ENCODE measurements at places on chromosomes 6 and 20.

GRCh38 chr6:108801366-108801765, 46.9 kb upstream of the ARMC2 start:
- no peak for DNase-seq

DNA sequence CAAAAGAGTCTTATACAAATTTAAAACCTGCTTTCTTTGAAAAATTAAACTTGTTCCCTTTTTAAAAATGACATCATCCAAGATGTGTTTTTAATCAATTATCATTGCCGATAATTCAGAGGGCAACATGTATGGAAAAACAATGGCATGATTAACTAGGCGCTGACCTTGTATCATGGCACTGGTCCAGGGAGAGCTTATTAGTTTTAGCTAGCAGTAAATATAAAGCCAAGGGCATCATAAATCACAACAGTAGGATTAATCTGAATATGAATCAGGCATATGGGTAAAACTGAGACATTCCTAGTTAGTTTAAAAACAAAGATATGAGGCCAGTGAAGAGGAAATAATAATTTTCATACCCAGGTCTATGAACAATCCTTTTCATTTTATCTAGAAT, 374.0 kb downstream of the HDGFL1 start:
- no peak for DNase-seq

GRCh38 chr20:61436283-61436666, 184.2 kb downstream of the CDH4 start:
- no peak for DNase-seq

DNA sequence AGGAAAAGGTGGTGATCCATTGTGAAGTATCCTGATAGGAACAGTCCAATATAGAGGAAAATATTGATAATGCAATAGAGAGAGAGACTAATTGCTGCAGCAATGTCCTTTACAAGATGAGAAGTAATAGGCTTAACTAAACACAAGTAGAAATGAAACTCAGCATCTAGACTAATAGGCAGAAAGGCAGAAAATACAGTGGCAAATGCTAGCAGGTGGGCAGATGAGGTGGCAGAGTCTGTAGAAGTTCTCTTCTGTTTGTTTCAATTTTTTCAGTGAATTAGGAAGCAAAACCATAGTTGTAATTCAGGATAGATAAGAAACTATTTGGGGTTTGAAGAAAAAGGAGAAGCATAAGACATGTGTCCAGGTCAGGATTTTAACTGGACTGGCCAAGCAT, 236.7 kb upstream of the HS3ST5 start:
- no peak for DNase-seq

DNA sequence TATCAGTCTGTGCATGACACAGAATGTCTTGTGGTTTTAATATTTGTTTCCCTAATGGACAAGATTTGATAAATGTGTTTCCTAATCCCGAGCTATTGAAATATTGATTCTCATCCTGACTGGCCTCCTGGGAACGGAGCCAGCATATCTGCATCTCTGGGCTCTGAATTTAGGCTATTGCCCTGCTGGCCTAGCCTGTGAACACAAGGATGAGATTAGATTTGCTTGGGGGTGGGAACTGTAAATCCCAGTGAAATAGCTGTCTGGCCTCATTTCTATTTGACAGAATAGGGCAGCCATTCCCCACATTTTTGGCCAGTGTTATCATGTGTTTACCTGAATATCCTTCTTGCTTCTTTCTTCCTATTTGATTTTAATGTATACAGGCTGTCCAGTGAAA, 198.4 kb upstream of the SOX4 start:
- DNase-seq = no peak

- DNase-seq = no peak
Measured at GRCh38 chr20:53316206-53316937, 277.3 kb downstream of the ZNF217 start.

- DNase-seq = no peak
Measured at GRCh38 chr6:104995989-104996617, 39.2 kb downstream of the LIN28B start.

GRCh38 chr6:9523462-9523861, 891.4 kb downstream of the TFAP2A start:
- DNase-seq = no peak

DNA sequence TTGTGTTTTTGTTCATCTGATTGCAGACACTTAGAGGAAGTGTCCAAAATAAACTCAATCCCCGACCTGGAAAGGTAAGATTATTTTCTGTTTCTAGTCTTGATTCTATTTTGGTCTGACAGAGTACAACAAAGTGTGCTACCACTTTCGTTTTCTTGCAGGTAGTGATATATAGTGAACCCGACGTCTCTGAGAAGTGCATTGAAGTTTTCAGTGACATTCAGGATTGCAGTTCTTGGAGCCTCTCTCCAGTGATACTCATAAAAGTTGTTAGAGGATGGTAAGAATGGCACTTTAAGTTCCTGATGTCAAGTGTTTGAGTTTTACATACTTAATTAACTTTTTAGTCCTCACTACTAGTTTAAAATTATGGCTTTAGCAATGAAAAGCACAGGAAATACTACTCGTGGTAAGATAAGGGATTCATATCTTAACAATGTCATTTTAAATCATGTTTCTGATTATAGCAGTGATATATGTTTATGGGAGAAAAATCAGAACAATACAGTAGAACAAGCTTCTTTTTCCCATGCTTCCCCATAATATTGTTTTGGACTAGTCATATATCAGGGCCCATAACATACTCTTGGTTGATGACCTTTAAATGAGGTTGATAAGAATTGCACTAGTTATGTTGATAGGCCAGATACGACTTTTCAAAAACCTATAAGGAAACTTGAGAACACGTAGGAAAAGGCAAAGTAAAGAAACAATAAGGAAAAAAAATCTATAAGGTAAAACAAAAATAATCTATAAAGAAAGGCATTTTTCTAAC, 104.0 kb downstream of the RTN4IP1 start:
- no peak for DNase-seq

- no peak for DNase-seq
Measured at GRCh38 chr6:63660757-63661156, 25.2 kb downstream of the PHF3 start.

DNA sequence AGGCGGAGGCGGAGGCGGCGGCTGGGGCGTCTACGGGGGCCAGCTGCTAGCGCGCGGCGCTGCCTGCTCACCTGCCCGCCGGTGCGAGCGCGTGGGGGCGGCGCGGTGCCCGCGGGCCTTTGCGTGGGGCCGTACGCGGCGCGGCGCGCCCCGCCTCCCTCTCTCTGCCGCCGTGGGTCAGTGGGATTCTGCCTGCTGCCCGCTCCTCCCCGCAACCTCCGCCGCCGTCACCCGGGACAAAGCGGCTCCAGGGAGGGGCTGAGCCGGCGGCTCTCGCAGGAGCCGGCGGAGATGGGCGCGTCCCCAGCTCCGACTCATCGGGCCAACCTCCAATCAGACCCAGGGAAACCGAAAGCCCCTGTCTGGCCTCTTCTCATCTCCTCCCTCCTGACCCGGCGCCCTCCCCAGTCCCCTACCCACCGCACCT, at the start of gene RCAN2:
Gene RCAN2, minus strand, starts transcription at position 249 of the 427 bp plus-strand sequence.
- DNase-seq = no peak

- no peak for DNase-seq
Measured at GRCh38 chr6:77038807-77039206, 424.5 kb downstream of the HTR1B start.

DNA sequence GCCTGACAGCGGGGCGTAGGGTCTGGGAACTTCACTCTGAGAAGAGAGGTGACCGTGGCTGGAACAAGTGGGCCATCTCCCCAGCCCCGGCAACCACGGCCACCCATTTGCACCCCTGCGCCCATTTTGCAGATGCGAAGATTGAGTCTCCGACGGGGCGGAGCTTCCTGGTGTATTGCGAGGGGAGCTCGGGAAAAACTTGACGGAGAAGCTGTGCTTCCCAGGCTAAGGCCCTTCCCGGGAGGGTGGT, 653 bp downstream of the ZNF335 start:
- no peak for DNase-seq

DNA sequence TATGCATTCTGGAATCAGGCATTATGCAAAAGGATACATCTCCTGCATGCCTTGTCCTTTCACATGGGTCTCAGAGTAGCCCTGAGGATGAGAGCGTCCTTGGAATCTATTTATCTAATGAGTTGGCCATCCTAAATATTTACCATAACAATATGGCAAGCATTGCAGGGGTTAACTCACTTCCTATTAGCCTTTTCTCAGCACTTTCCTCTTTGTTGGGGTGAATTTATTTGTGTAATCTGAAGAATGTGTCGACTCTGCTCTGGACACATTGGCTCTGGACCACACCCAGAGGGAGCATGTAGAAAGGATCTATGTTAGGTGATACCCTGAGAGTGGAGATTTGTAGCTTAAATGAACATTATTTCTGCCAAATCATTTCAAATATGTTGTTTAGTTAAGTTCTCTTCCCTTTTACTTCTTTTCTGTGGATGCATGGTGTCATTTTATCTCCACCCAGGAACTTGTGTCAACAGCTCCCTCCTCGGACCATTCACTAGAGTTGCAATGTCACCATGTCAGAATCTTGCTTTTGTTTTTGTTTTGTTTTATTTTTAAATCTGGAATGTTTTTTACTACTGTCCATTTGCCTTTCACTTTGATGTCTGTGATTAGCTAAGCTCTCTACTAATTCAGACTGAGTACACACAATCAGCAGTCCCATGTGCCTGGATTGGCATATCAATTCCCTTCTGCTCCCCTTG, 757.0 kb upstream of the MMS22L start:
- no peak for DNase-seq

DNA sequence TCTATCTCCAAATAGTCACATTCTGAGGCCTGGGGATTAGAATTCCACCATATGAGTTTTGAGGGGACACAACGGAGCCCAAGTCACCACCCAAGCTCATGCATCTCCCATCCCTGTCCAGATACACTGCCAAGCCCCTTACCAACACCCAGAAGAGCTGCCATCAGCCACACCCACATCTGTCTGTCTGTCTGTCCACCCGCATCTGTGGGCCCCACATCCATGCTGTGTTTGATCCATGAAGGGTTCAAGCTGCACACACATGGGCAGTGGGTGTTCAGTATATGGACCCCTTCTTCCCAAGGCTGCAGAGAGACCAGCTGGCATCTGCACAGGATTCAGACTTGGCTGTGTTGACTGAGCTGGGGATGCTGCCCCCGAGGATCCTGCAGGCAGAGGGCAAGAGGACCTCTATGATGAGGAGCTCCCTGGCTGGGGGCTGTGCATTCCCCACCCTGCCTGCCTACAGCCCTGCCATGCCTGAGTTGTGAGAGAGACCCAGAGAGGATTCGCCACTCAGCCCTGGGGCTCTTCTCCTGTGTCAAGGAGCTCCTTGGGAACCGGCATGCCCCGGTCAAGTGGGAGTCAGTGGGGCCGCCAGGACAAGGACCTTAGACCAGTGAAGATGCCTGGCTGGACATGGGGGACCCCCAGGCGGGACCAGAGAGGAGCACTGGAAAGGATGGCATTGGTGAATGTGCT, 206.4 kb downstream of the SYNDIG1 start:
- DNase-seq = no peak

GRCh38 chr20:45282700-45283550, 23.7 kb upstream of the RBPJL start:
- DNase-seq = no peak

- DNase-seq = no peak
Measured at GRCh38 chr6:168358842-168359420, 39.4 kb upstream of the DACT2 start.

DNA sequence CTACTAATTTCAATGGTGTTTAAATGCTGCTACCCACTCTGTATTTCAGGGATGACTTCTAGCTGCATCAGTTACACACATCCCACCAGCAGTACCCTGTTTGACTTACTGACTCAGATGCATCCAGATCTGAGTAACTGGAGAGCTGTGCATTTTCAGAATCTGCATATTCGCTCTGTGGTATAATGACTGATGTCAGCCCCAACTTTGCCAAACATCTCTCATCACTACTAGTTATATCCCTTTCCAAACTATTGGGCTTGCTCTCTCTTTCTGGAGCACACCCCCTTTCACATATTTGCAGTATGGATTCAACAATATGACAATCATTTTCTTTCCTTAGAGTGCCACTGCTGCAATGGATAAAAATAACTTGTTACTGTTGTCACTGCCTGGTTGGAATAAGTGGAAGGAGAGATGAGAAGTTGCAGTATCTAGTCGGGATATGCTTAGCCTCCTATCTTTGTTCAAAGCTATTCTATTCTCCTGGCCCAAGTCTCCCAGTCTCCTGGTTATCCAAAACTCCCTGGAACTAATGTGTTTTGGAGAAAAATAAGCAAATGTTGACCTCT, 3.3 kb upstream of the RSPO3 start:
- no peak for DNase-seq

DNA sequence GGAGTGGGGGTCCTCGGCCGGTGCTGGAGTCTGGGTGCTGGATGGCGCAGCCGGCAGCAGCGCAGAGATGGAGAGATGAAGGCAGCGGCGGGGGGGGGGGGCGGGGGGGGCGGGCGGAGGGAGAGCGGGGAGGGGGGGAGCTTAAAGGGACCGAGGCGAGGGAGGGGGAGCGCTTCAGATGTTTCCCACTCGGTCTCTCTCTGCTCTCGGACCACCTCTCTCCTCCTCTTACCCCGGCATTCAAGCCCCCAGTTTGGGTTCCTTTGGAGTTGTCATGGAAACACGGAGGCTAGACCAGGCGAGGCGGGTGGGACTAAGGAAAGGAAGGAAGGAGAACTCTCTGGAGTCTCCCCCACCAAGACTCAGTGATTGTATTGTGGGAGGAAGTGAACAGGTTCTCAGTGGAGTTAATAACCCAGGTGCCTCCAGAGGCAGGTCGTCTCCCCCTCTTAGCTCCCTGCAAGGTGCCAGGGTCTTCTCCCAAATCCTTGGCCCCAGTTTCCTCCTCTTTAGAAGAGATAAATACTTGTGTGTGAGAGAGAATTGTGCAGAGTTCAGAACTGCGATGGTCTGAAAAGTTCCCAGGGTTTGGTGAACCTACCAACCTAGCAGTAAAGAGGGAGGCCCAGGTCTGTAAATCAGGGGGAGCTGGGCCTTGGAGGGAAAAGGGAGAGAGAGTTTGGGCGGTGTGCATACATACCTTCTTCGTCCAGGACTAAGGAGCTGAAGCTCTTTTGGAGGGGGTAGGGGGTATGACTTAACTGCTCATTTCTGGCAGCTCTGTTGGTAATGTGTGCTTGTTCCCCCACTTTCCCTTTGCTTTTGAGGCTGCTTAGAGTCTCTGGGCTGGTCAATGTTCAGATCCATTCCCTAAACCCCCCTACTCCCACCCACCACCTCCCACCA, at the start of gene PRRT1:
Gene PRRT1, minus strand, starts transcription at position 77 of the 906 bp plus-strand sequence. CDS start 112 bp downstream, outside the sequence.
- DNase-seq = no peak

DNA sequence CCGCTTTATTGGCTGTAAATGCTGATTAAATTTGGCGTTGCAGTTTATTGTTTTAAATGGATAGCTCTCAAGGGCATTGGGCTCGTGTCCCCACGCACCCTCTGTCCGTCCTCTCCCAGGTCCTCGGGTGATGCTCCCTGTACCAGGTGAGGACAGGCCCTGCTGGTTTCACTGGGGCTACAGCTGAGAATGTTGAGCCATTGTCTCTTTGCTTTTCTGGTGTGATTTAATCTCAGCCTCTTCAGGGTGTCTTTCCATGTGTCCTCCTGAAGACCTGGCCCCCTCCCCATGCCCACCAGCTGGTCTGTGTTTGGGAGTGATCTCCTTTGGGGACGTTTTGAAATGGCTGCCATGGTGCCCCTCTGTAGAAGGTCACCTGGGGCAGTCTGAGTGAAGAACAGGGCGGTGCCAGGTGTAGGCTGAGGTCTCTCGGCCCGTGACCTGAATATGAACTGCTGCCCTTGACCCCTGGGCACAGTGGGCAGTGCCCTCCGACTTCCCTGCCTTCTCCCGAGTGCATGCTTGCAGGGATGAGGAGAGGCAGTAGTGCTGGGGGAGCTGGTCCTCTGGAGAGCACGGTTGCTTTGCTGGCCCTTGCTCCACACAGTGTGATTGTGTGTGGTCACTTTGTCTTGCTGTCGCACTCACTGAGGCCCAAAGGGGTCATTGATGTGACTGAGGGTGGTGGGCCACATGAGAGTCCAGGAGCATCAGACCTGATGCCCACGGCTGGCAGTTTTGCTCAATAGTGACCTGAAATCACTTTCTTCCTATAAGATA, 12.4 kb upstream of the C20orf204 start:
- no peak for DNase-seq

Measured in NCI-H187 (cell line).